ENCODE measurements at places on chromosomes 13 and 19. TPM values are rescaled to one million over a fixed set of nuclear protein-coding genes. Genes with fewer than 3 reads are reported as not detected.

DNA sequence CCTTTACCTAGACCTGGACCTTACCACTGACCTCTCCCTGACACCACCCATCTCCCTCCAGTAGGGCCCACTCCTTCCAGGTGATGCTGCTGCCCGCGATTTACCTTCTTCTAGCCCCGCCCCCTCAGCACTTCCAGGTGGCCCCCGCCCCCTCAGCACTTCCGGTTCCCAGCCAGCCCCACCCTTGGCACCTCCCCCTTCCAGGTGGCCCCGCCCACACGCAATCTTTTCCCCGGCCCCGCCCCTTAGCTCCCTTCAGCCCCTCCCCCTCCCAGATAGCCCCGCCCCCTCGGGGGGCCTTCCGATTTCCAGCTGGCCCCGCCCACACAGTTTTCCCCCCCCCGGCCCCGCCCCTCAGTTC is 586 bp downstream of the LIG1 start:
- peak; percentile 66 for DNase-seq

DNA sequence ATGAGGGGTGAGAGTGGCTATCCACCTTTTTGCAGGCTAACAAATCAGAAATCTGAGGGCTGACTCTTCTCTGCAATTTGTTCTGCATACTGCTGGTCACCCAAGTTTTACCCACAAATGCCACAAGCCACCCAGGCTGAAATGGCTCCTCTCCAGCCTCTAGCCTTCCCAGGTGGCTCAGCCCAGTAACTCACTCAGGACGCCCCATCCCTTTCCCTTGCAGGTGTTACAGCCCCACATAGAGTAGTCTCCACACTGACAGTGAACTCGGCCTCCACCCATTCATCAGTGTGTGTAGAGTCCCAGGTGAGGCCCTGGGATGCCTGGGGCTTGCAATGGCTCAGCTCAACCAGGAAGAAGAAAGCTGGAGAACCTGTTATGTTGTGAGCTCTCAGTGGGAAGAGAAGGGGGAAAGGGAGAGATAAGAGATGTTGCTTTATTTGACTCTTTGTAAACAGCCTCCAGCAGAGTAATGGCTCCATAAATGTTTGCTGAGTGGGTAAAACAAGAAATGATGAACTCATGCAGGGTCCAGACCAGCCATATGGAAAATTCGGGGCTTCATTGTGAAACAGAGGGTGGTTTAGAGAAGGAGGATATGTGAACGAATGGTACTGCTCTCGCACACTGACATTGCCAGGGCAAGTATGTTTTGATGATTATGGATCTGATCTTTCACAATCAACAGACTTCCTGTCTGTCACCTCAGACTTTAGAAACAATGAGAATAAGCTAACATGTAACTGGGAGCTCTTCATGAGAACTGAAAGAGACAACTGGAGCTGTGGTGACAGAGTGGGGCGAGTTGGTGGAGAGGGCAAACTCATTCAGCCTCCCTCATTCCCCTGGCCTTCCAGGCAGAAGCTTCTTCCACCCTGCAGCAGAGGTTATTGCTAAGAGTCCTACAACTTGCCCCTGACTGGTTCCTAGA is 74.2 kb upstream of the RFC3 start:
- DNase-seq, result no peak

DNA sequence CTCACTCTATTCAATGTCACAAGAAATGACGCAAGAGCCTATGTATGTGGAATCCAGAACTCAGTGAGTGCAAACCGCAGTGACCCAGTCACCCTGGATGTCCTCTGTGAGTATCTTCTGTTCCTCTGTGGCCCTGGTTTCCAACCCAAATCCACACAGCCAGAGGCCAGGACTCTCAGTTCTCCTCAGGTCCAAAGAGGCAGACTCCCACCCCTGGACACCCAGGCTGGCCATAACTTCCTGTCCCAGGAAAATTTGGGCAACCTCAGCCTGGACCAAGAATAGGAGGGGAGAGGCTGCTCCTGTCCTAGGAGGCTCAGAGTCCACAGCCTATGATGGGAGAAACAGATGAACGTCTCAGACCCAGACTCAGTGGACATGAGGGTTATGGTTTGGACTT is 11.7 kb downstream of the CEACAM5 start:
- DNase-seq, result no peak

GRCh38 chr13:35530581-35530980 is 54.1 kb upstream of the MAB21L1 start:
- no peak for DNase-seq

- no peak for DNase-seq
These were observed 304.7 kb upstream of the KLF12 start for GRCh38 chr13:74438901-74439300.

DNA sequence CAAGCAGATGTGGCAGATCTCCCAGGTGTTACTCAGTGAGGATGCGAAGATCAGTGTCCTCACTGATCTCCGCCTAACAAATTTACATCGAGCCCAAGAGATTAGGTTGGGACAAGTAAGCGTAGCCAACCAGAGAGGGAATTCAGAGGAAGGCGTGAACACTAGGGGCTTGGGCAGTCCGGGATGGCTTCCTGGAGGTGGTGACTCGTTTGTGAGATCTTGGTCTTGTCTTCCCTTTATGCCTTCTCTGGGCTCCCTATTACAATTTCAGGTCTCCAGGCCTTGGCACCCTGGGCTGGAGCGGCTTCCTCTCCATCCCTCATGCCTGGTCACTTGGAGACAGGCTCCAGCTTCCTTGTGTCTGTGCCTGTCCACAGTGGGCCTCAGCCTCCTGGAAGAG is 6.2 kb downstream of the SF3A2 start:
- DNase-seq, result no peak

DNA sequence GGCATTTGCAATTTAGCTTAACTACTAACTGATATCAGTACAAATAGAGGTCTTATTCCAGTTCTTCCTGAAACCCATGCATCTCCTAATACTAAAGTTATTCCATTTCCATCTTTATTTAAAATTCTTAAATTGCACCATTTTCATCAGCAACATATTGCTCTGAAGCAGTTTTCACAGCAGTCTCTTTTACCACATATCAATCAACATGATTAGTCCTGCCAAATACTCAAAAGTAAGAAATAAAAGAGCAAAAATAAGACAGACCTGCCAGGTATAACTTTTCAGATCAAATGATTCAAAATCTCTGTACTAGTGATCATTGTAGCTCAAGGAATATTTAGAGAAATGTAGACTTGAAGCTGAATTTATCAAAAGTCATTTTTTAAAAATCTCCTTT is 141.7 kb downstream of the SLITRK1 start:
- DNase-seq, result no peak

- DNase-seq, result no peak
These were observed 21.0 kb downstream of the SERP2 start for GRCh38 chr13:44394658-44395057.

DNA sequence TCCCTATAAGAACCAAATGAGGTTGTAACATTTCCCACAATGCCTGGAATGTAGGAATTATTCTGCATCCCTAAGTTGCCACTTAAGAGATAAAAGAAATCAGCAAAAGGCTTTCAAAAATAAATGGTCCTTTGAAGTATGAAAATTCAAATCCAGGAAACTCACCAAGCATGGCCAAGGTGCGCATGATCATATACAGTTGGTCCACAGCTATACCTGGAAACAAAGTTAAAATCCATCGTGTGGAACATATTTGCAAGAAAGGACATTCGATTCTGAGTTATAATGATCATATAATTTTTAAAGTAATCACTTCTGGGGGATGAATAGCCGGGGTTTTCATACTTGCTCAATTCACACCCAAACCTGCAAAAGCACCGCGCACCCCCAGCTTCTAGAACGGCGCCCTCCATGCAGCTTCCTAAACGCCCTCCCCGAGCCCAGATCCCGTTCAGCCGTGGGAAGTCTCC is 525 bp downstream of the CARS2 start:
- DNase-seq, result no peak

DNA sequence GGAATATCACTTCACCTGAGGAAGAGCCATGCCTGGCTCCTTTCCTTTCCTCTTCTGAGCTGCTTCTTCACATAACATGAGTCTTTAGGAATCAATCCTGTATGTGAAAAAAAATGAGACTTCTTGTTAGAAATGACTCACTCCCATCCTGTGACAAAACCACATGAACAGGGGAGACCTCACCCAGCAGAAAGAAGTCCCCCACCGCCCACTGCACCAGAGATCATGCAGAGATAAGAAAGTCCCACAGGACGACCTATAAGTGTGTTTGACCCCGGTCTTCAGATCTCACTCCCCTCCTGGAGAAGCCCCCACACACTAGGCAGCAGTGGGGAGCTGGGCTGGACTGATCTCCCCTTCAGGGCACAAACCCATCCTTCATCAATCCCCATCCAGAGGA is 7.8 kb downstream of the ZNF600 start:
- no peak for DNase-seq

GRCh38 chr13:80180740-80181355 is 160.1 kb downstream of the SPRY2 start:
- no peak for DNase-seq

- DNase-seq, result no peak
These were observed 7.1 kb upstream of the S1PR2 start for GRCh38 chr19:10238172-10238783.

DNA sequence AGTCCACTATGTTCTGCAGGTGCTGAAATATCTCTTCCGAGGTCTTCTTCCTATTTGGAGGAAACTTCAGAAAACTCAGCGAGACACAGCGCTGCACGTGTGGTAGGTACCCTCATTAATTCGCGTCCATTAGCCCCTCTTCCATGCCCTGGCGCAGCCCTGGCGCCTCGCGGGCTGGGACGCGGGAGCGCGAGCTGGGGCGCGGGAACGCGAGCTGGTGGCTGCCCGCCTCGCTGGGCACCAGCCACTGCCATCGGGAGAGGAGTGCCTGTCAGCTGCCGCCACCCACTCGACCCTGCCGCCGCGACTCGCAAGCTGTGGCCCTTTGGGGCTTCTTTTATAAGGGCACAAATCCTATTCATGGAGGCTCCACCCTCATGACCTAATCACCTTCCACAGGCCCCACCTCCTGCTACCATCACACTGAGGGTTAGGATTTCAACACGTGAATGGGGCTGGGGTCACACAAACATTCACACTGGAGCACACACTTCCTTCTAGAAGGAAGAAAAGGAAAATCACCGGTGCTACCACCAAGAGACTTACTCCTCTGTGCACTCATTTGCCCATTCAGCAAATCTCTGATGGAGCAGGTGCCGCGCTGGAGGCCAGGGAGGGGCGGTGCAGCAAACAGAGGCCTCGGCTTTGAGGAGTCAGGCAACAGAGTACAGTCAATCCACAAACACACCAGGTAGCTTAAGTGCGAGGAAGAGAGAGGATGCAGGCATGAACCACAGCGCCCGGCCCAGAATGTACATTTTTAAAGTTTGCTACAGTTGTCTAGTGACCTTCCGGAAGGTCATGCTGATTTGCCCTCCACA is 43.0 kb upstream of the LATS2 start:
- no peak for DNase-seq

DNA sequence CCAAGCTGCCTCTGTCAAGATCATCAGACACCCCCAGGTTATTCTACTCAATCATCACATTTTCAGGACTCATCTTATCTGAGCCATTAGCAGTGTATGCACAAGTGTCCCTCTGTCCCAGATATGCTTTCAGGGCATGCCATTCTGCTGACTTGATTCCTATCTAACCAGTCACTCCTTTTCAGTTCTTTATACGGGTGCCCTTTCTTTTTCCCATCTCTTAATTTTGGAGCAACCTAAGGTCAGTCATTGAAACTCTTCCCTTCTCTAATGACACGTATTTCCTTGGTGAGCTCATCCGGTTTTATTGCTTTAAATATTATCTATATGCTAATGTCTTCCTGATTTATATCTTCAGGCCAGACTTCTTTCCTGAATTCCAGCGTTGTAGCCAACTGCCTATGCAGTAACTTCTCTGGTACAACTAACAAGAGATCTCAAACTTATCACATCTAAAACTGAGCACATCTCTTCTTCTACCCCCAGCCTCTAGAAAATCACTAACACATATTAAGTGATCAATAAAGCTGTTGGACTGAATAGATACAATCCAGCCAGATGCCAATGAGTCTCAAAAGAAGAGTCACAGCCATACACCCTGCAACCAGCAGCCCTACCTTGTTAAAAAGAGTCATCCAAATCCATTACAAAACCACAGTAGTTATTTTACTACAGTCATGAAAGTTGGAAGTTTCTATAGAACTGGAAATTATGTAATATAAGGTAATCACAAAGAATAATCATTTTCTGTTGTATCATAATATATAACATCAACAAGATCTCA is 58.8 kb downstream of the DCLK1 start:
- DNase-seq, result no peak

DNA sequence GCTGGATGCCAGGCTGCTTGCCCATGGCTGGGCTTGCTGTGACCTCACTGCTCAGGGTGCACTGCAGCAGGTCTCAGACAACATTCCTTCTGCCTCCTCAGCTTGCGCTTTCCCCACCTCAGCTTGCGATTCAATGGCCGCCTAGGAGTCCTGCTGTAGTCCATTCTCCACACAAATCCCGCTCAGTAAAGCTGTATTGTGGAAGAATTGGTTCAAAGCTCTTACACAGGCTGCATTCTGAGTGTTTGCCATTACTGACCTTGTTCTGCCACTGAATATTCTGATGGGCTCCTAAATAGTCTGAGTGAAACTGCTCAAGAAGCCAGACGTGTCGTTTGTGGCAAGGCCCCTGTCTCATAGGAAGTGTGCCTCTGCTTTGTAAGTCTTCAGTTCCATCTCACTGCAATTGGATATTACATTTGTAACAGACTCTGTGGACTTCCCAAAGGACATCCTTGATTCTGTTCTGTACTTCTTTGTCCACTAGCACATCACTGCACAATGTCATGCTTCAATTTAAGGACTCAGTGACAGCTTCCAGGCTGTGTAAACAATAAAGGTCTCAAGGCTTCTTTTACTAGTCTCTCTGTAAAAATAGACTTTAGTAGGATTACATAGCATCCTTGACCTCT is 49.8 kb downstream of the KATNAL1 start:
- no peak for DNase-seq

DNA sequence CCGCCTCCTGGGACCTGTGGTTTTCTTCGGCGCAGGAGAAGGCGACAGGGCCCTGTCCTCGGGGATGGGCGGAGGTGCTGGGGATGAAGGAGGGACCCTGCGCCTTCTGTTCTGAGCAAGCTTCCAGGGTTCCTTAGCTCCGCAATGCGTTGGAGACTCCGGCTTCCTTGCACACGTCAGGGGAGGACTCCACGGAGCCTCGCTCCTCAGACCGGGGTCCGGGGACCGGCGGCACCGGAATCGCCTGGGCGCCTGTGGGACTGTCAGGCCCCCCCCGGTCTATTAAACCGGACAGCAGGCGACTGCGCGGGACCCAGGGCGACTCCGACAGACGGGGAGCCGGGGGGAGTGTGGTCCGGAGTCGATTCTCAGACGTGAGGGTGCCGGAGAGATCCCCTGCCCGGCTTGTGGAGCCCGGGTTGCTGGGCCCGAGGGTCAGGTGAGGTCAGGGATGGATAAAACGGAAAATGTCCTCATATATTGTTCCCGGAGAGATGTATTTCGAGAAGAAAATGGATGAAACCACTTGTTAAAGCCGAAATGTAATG is 227.4 kb downstream of the TEX29 start:
- DNase-seq, result no peak

CEACAM20 gene
- total RNA-seq, result not detected

GJB2 gene
- total RNA-seq, result 126 TPM

NCR1 gene
- not detected for total RNA-seq

PCDH17 gene
- total RNA-seq, result not detected

UBL5 gene
- total RNA-seq, result 338 TPM

ERICH6B gene
- not detected for total RNA-seq

FGF22 gene
- total RNA-seq, result not detected

Measured in mammary epithelial cell (primary cell).